ENCODE measurements at places on chromosomes 13 and 19.

GRCh38 chr13:42239644-42240043, 32.3 kb upstream of the AKAP11 start:
- DNase-seq, result no peak

DNA sequence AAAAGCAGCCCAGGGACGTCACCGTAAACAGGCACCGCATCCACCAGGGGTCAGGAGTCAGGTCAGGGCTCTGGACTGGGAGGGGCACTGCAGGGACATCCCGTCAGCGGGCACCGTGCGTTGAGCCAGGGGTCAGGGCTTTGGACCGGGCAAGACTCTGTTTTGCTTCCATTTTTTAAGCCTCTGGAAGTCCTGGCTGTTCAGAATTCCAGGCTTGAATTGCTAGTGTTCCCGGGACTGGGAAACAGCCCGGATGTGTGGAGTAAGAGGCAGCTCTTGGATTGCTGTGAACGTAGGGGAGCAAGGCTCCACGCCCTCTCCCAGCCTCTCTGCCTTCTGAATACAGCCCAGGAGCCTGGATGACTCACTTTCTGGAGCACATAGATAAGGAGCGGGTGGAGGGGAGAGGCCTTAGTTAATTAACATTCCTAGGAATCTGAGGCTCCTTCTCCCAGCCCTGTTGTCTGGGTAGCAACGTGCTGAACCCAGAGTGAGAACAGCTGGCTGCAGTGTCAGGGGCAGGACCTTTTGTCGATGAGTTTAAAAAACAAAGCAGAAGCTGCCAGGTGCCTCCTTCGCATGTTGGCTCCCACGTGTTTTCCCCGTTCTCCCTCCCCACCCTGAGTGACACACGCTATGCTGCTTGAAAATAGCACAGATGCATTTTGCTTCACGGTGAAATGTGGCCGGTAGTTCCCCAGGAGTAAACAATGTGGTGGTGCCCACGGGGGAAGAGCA, 21.9 kb downstream of the ATP11A start:
- DNase-seq, result no peak

GRCh38 chr19:37654629-37655300, 500 bp downstream of the ZFP30 start:
- DNase-seq, result no peak

GRCh38 chr19:1819341-1820255, 7.5 kb upstream of the ATP8B3 start:
- no peak for DNase-seq

GRCh38 chr19:17579661-17580244, 24.3 kb downstream of the COLGALT1 start:
- no peak for DNase-seq

DNA sequence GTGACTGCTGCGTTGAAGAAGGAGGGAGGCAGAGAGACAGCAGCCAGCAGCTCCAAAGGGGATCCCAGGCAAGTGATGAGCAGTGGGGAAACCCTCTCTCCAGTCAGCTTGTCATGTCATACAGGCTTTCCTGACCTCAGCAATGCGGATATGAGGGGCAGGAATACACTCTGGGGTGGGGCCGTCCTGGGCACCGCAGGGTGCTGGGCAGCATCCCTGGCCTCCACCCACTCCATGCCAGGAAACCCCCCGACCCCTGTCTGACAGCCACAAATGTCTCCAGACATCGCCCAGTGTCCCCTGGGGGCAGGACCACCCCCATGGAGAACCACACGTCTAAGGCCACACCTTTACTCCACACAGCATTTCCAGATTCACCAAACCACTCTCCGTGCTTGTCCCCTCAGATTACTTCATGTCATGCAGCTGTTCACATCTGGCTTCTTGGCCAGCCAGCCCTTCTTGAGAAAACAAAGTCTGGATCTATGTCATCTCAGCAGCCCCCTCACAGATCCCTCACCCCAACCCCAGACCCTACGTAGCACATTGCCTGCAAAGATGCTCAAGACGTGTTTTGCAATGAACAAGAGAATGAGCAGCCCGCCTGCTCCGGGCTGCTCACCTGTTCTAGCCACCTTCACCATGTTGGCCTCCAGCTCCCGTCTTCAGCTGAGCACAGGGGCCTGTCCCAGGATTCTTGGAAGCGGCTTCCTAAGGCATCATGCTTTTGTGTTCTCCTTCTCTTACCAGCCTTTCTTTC, 46.5 kb downstream of the RFX2 start:
- no peak for DNase-seq

GRCh38 chr13:61255040-61255796, 160.4 kb downstream of the PCDH20 start:
- no peak for DNase-seq

DNA sequence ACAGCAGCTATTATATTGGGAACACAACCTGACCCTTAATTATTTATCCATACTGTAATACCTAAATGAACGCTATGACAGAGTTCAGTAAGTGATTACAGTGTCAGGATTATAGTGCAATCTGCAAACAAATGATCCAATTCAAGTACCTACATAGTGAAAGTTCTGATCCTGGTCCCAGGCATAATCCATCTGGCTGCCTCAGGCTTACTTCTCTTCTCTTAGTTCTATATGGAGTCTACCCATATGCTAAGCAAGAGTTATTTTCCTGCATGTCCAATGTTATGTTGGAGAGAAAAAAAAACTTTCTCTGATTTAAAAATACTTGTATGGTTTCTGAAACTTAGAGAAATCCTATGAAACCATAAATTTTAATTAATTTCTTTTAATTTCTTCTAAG, 1487.7 kb upstream of the SLC10A2 start:
- no peak for DNase-seq

- DNase-seq, result no peak
These were observed 4.7 kb downstream of the F7 start for GRCh38 chr13:113110048-113110851.

DNA sequence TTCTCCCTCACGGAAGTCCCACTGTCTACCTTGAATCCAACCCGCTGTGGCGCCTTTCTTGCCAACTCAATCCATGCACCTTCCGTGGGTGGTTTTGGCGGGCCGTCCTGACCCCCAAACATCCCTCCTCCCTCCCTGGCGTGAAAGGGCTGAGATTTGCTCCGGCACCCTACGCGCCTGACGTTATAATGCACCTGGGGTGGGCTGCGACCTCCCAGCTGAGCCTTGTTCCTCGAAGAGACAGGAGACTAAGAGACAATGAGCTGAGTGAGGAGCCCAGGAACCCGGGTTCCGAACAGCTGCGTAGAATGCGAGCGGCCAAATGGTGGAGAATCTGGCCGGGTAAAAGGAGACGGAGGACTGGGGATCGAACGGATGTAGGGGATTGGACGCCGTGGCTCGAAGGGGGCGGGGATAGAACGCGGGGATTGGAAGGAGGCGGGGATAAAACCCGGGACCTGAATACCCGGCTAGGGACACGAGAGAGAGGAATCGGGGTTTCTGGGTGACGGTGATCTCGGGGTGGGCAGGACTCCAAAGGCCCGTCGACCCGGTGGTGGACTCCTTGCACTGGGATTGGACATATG, at the start of gene CPT1C:
Gene CPT1C (plus strand): TSS at position 461 of the 587 bp plus-strand sequence. CDS start 1,137 bp downstream, outside the sequence.
- DNase-seq, result no peak

- DNase-seq, result no peak
These were observed 1159.1 kb downstream of the PCDH9 start for GRCh38 chr13:66071029-66071428.

GRCh38 chr19:30806311-30806710, 434.1 kb downstream of the ZNF536 start:
- DNase-seq, result no peak
